ENCODE measurements at places on chromosomes 2 and 18. TPM values are rescaled to one million over a fixed set of nuclear protein-coding genes. Genes with fewer than 3 reads are reported as not detected.

Gene FAM228A
- total RNA-seq = 0.22 TPM

Gene GALNT13
- 0.31 TPM for total RNA-seq

Gene KCNG3
- 0.09 TPM for total RNA-seq

DNA sequence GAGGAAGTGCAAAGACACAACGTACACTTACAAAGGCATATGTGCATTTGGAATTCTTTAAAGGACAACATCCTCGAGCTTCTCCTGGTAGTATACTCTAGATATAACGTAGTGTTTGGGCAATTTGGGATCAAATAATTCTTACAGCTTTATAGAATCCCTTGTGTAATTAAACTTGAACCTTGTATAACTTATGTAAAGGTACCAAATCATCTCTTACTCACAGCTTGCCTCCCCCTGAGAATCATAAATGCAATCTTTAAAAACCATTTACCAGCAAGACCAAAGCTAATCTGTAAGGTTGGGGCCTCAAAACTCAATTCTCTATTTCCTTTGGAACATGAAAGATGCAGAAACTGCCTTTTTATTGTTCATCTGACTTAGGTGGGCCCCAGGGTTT is 12.2 kb upstream of the TNP1 start:
- no peak for DNase-seq

DNA sequence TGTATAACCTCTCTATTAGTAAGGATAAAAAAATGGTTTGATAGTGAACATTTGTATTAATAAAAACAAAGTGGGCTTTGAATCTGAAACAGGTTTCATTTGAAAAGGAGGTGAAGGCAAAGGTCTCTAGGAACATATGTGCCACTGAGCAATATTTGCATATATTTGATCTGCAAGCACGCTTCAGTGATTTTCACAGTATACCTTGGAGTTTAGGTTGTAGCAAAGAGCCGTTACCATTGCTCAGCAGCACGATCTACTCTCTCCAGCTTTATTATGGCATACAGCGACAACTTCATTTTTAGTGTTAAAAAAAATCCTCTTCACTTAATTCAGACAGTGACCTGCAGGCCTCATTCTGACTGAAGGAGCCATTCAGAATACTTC is 75.8 kb upstream of the ZEB2 start:
- DNase-seq = no peak

Gene HRH4
- total RNA-seq = 0.09 TPM

Gene LDAH
- 15.5 TPM for total RNA-seq

Gene LOXL3
- 6.1 TPM for total RNA-seq

Gene MAP3K20
- 77.3 TPM for total RNA-seq

GRCh38 chr2:162114271-162114670 is 37.8 kb downstream of the GCG start:
- DNase-seq = peak; percentile 11

- peak; percentile 69 for DNase-seq
Observed at GRCh38 chr2:101806123-101806522, 108.6 kb downstream of the MAP4K4 start.

Gene MOGAT1
- total RNA-seq = not detected

Gene PRSS56
- total RNA-seq = 2.6 TPM

DNA sequence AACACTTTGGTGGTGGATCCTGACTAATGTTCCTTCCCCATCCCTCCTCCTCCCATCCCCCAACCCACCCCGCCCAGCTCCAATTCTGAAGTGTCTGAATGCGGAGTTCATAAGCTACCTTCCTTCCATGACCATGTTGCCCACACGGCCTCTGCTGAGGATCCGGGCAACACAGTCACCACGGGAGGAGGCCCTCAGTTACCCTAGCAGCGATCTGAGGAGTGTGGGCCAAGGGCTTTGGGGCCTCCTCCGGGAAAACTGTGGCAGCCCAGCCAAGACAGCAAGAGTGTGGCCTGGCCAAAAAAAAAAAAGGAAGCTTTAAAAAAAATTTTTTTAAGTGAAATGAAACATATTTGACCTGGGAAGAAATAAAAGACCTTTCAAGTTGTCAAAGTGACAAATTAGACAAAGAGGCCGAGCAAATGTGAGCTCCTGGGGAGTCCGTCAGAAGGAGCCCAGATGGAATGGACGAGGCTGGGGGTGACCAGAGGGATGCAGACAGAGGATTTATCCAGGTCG is 169.0 kb upstream of the PKDCC start:
- peak; percentile 62 for DNase-seq

Gene CHAC2
- 1.4 TPM for total RNA-seq

Gene GDF7
- total RNA-seq = 0.62 TPM

DNA sequence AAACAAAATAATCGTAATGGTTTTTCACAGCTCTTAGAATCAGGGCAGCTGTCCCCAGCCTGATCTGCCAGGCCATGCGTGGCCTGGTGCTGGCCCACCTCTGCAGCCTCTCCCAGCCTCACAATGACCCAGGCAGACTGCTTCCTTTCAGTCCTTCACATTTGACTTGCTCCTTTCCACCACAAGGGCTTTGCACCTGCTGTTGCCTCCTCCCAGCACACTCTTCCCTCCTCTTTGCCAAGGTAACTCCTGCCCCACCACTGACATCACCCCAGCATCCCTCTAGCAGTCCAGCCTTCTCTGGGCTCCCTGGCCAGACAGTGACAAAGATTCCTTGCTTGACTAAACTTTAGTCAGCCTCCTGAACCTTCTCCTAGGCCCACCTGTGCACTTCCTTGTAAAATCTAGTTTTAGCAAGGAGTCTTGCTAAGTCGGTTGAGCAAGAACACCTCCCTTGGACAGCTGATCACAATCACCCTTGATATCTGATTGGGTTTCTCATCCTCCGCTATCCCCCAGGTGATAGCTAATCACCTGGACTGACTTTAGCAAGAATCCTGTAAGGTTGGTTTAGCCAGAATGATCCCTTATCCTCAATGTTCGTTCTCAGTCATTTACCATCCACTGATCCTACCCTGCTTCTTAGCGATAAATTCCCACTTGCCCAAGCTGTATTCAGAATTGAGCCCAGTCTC is 16.2 kb upstream of the RAB11FIP5 start:
- DNase-seq = no peak

Gene ZAP70
- total RNA-seq = 3.2 TPM

- DNase-seq = peak; percentile 81
Observed at GRCh38 chr18:24014062-24014985, at the start of gene TTC39C. Gene TTC39C, plus strand, starts transcription at chr18:24014754. Its CDS starts 118 bp downstream, at chr18:24014872.

GRCh38 chr18:13124411-13124810 is 94.1 kb upstream of the LDLRAD4 start:
- DNase-seq = no peak

GRCh38 chr18:58088691-58089065 is 44.7 kb downstream of the NEDD4L start:
- no peak for DNase-seq

DNA sequence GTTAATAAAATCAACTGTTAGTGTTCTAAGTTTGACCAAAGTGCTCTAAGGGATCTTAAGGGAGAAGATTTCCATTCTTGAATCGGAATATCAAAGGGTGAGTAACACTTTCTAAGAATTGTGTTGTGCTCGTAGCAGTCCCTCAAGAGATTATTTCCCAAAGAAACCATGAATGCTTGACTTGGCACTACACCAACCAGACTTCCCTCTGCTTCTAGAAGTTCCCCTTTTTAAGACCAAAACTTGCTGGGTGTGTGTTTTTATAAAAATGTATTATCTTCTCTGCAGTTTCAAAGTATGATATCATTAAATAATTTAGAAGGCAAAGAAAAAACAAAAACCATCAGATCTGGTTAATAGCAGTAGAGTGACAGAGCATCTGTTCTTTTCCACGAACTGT is 522.0 kb upstream of the FAM98A start:
- peak; percentile 15 for DNase-seq

- DNase-seq = no peak
Observed at GRCh38 chr2:144459937-144460336, 60.0 kb downstream of the ZEB2 start.

Gene LRATD1
- total RNA-seq = 4.8 TPM

GRCh38 chr2:157180359-157180758 is 77.1 kb upstream of the GALNT5 start:
- no peak for DNase-seq

GRCh38 chr18:13145636-13146190 is 72.8 kb upstream of the LDLRAD4 start:
- no peak for DNase-seq

GRCh38 chr2:220275454-220275853 is 648.0 kb downstream of the SLC4A3 start:
- no peak for DNase-seq

Gene PAX8
- total RNA-seq = 0.44 TPM

Gene TM4SF20
- total RNA-seq = not detected

DNA sequence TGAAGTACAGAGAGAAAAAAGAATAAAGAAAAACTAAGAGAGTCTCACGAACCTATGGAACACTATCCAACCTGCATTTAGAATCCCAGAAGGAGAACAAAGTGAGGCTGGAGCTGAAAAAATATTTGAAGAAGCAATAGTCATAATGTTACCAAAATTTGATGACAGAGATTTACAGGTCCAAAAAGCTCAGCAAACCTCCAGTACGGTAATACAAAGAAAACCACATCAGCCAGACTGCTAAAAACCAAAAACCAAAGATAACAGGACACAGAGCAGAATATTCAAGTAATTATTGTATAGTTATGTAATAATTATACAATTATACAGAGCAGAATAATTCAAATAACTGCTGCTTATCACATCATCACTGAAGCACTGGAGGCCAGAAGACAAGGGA is 23.7 kb downstream of the ATL2 start:
- no peak for DNase-seq

DNA sequence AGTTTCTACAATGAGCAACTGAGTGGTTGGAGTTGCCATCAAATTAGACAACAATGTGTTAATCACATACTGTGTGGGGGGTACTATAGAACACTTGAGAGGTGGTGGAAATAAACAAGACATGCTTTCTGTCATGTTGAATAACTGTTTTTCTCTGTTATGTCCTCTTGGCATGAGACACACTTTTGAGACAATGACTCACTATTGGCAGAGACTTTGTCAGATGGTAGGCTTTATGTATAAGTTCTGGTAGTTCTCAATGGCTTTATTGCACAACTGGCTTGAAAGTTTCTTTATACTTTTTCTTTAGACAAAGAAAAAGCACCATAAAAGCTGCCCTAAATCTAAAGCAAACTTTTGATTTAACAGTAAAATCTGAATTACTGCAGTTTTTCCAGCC is 578.7 kb downstream of the ADCYAP1 start:
- peak; percentile 60 for DNase-seq

Gene ST6GAL2
- total RNA-seq = 4.4 TPM

Gene HOXD4
- total RNA-seq = 2.2 TPM

DNA sequence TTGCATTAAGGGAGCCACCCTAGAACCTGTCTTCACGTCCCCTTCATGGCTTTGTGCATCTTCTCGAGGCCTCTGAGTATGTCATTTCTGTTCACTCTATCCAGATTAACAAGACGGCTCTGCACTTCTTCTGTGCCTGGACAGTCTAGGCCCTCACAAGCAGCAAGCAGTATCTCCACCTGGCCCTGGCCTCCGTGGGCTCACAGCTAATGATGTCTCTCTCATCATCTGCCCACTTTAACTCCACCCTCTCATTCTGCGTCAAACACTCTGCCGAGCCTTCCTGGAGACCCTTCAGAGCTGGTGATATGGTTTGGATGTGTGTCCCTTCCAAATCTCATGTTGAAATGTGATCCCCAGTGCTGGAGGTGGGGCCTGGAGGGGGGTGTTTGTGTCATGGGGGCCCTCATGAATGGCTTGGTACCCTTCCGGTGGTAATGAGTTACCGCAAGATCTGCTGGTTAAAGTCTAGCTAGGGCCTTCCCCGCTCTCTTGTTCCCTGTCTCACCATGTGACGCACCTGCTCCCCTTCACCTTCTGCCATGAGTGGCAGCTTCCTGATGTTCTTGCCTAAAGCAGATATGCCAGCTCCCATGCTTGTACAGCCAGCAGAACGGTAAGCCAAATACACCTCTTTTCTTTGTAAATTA is 132.5 kb upstream of the ID2 start:
- DNase-seq = no peak

Gene MAP4K4
- total RNA-seq = 62.3 TPM

Gene SCN3A
- total RNA-seq = 0.35 TPM

GRCh38 chr2:109285244-109285651 is 156.2 kb downstream of the SH3RF3 start:
- DNase-seq = no peak

Gene NCOA1
- 98.9 TPM for total RNA-seq

GRCh38 chr2:99565227-99565626 is 75.4 kb upstream of the REV1 start:
- no peak for DNase-seq

- DNase-seq = peak; percentile 35
Observed at GRCh38 chr2:134207589-134208209, 46.2 kb upstream of the MGAT5 start.

GRCh38 chr2:5940596-5941535 is 248.7 kb downstream of the SOX11 start:
- DNase-seq = no peak

Gene SERPINB4
- total RNA-seq = not detected

Gene B3GNT7
- total RNA-seq = 0.62 TPM

Gene DPP10
- 0.27 TPM for total RNA-seq

GRCh38 chr18:44943311-44943881 is 262.7 kb downstream of the SETBP1 start:
- no peak for DNase-seq

DNA sequence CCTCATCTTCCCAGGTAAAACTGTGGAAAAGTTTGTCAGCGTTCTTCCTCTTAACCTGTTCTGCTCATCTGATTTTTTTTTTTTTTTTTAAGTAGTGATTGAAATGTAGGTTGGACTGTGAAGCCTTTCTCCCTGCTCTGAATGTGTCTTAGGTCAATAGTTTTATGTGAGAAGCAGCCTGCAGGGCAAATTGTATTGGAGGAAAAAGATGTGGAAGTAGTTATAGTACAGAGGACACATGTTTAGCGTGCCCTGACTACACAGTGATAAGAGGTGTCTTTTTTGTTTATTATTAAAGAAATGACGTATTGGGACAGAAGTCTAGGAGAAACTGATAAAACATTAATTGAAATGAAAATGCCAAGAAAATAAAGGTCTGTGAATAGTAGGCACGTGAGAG is 1.5 kb downstream of the MTA3 start:
- peak; percentile 15 for DNase-seq

DNA sequence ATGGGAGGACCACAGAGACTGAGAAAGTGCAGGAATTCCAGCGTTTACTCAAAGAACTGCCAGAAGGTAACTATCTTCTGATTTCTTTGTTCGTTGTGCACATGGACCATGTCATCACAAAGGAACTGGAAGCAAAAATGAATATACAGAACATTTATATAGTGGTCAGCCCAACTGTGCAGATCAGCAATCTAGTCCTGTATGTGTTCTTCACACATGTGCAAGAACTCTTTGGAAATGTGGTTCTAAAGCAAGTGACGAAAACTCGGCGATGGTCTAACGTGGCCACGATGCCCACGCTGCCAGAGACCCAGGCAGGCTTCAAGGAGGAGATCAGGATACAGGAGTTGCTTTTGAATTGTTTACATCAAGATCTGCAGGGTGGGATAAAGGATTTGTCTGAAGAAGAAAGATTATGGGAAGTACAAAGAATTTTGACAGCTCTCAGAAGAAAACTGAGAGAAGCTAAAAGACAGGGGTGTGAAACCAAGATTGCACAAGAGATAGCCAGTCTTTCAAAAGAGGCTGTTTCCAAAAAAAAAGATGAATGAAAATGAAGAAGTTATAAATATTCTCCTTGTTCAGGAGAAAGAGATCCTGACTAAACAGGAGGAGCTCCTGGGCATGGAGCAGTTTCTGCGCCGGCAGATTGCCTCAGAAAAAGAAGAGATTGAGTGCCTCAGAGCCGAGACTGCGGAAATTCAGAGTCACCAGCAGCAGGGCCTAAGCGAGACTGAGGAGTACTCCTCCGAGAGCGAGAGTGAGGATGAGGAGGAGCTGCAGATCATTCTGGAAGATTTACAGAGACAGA is 8.3 kb upstream of the CHST10 start:
- DNase-seq = peak; percentile 16

All from muscle of leg (tissue), 16 donors.